ENCODE measurements at places on chromosomes 12 and 14.

DNA sequence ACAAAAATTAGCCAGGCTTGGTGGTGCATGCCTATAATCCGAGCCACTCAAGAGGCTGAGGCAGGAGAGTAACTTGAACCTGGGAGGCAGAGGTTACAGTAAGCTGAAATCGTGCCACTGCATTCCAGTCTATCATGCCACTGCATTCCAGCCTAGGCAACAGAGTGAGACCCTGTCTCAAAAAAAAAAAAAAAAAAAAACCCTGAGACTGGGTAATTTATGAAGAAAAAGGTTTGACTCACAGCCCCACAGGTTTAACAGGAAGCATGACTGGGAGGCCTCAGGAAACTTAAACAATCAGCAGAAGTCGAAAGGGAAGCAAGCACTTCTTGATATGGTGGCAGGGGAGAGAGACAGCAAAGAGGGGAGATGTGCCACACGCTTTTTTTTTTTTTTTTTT lies 123.2 kb downstream of the GXYLT1 start:
- no peak for DNase-seq

DNA sequence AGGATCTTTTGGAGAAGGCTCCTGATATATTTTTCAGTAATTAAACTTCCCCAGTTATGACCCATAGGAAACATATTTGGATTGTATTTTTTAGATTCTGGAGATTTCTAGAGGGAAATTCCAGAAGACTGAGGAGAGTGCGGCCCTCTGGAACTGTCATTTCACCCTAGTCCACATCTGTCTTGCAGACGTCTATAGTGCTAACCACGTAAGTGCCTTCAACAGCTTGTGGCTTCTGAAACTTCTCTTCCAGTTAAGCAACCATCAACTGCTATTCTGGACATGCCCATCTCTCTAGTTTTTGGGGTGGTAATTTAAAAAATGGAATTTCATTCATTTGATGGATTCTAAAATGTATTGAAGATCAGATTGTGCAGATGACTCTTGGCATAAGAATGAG lies 1098.8 kb downstream of the TMEM121 start:
- DNase-seq, result no peak

DNA sequence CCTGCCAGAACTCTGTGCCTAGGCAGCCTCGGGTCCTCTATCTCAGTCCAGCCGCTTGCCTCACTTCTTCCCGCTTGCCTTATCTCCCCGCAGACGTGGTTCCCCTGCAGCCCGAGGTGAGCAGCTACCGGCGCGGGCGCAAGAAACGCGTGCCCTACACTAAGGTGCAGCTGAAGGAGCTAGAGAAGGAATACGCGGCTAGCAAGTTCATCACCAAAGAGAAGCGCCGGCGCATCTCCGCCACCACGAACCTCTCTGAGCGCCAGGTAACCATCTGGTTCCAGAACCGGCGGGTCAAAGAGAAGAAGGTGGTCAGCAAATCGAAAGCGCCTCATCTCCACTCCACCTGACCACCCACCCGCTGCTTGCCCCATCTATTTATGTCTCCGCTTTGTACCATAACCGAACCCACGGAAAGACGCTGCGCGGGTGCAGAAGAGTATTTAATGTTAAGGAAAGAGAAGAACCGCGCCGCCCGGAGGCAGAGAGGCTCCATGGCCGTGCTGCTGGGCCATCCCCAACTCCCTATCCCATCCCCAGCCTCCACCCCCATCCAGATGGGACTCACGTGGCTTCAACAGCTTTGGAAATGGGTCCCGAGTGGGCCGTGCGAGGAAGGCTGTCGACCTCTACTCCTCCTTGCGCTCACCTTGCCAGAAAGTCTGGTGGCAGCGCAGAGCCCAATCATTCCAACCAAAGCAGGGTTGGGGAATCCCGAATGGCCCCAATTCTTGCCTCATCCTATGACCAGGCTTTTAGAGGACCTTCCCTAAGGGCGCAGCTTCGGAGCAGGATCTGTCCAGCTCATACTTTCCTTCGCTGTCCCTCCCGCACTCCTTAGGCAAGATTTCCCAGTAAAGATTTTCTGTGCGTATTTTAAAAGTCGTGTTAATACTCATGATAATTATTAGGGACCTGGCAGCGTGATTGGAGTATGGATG lies 6.5 kb downstream of the HOXC13 start:
- no peak for DNase-seq

DNA sequence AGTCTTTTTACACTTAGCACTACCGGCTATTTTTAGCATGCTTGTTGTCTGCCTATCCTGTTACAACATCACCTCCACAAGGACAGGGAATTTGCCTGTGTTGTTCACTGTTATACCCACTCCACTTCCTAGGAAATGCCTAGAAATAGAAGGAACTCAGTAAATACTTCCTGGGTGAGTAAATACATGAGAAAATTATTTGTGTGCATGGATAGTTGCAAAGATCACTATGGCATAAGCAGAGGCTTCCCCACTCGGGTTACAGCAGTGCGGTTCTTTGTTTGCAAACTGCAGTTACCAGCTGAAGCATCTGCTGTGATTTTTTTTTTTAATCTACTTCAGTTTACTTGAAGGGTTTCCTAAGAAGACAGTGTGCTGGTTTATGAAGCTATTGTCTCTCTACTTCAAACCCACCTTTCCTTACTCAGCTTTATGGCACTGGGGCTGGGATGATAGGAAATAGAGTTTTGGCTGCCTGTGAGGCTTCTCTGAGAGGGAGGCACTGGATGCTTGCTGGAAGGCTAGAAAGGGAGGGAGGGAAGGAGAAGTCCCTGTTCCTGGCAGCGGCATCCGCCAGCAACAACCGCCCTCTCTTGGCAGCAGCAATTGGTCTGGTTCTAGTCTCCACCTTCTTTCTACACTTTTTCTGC lies 29.0 kb downstream of the PDE6H start:
- DNase-seq, result no peak

GRCh38 chr14:78875049-78875448 lies 704.9 kb downstream of the NRXN3 start:
- no peak for DNase-seq

GRCh38 chr12:65742018-65743010 lies 82.0 kb upstream of the HMGA2 start:
- no peak for DNase-seq

DNA sequence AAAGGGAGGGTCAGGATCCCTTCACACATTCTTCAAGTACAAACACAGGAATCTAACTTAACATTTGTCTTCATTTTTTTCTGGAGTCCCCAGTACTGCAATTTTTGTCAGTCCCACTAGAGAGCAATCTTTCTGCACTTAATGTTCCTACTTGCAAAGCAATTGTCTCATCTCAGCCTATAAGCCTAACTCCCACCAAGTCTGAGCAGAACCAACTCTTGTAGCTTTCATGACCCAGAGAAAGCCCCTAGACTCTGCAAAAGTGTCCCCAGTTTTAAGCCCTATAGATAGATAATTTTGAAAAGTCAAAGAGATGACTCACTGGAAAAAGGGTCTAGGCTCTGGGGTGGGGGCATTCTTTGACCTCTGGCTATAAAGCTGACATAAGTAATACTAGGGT lies 1.8 kb upstream of the ZBTB39 start:
- DNase-seq, result no peak

DNA sequence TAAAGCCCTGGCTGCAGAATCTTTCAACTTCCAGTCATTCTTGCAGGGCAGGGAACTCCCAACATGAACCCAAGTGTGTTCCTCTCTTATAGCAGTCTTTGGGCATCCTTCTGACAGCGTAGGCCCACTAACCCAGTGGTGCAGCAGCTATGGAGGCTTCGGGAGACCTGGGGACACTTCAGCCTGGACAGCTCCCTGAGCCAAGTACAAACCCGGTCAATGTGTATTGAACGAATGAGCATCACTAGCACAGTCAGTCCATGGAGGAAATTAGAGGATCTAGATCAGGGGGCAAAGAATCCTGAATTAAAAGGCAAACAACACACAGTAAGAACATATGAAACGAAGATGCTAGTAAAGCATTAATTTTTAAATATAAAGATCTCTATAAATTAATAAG lies 41.8 kb downstream of the KIAA0586 start:
- no peak for DNase-seq

DNA sequence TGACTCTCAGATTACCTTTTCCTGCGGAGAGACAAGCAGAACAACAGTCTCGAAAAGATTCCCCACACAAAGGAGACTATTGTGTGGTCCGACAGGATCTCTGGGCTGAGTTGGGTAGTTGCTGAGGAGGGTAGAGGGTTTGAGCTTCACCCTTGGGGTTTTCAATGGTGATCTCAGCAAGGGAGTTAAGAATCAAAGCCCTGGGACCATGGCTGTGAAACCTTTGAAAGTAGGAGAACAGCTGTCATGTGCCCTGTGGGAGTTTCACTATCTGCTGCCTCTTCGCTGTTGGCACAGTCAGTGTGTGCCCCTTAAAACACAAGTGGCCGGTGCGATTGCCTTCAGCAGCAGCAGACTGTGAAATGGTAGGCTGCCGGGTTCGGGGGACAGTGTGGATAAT lies 14.2 kb upstream of the PLEK2 start:
- DNase-seq, result no peak

- DNase-seq, result no peak
These were observed 138.7 kb downstream of the ETV6 start for GRCh38 chr12:11787933-11788849.

- peak; percentile 89 for DNase-seq
These were observed 8.1 kb downstream of the STAC3 start for GRCh38 chr12:57242691-57243454.

DNA sequence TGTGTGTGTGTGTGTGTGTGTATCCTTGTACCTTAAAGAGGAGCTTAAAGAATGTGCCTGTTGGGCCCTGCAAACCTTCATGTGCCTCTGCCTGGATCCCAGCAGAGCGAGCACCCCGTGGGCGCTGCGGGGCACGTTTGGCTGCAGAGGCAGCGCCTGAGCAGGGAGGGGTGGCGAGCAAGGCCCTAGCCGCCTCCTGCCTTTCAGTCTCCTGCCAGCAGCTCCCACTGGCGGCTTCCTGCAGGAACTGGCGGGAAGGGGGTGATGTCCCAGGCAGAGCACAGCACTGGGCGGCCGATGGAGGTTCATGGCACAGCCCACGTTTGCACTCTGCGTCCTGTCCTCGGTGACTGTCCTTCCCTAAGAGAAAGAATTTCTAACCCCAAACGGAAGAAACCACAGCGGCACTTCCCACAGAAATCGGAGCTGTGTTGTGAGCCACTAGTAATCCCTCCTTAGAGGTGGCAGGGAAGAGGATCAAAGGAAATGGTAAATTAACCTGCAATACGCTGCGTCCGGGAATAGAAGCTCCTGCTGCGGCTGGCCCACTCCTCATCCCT lies 19.8 kb downstream of the ZBTB42 start:
- DNase-seq, result no peak

GRCh38 chr12:121581686-121582429 lies 1.0 kb upstream of the KDM2B start:
- no peak for DNase-seq

DNA sequence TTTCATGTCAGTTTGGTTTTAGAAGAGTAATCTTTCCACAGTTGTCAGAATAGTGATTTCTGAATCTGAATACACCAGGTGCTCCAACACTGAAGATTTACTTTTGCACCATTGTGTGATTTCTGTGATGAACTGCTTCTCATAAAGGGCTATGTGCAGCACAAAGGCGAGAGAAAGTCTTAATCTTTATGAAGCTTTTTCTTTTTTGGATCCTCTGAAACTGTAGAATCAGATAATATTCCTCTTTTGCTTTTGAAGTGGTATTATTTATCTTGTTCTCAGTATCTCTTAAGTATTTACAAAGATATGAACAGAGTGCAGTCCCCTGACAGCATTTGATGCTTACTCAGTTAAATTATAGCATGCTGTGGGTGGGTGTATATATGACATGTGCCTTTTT lies 207.8 kb downstream of the NAV3 start:
- DNase-seq, result no peak

- DNase-seq, result no peak
These were observed 1034.0 kb upstream of the TMEM132C start for GRCh38 chr12:127233016-127233415.

DNA sequence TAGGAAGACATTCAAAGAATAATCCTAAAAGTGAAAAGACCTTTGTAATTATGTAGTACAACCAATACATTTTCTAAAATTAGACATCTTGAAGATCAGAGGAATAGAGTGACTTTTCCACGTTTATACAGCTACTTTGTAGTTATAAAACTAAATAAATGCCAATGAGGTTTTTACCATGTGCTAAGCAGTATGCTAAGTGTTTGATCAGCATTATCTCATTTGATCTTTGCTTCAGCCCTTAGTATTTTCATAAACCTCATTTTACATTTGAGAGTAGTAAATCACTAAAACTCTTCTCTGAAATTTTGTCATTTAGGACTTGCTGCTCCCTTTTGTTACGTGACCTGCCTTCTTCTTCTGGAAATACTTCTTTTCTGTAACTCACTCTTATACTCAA lies 13.6 kb downstream of the MBIP start:
- DNase-seq, result no peak

- DNase-seq, result no peak
These were observed 627 bp downstream of the HOXC8 start for GRCh38 chr12:54009171-54010052.

GRCh38 chr12:131493068-131493826 lies 217.6 kb upstream of the SFSWAP start:
- no peak for DNase-seq

- DNase-seq, result no peak
These were observed 71.2 kb downstream of the ELK3 start for GRCh38 chr12:96265400-96265799.

- DNase-seq, result peak; percentile 50
These were observed 31.7 kb downstream of the PTHLH start for GRCh38 chr12:27940756-27941402.

GRCh38 chr12:105611340-105611739 lies 280.8 kb downstream of the C12orf75 start:
- DNase-seq, result no peak

DNA sequence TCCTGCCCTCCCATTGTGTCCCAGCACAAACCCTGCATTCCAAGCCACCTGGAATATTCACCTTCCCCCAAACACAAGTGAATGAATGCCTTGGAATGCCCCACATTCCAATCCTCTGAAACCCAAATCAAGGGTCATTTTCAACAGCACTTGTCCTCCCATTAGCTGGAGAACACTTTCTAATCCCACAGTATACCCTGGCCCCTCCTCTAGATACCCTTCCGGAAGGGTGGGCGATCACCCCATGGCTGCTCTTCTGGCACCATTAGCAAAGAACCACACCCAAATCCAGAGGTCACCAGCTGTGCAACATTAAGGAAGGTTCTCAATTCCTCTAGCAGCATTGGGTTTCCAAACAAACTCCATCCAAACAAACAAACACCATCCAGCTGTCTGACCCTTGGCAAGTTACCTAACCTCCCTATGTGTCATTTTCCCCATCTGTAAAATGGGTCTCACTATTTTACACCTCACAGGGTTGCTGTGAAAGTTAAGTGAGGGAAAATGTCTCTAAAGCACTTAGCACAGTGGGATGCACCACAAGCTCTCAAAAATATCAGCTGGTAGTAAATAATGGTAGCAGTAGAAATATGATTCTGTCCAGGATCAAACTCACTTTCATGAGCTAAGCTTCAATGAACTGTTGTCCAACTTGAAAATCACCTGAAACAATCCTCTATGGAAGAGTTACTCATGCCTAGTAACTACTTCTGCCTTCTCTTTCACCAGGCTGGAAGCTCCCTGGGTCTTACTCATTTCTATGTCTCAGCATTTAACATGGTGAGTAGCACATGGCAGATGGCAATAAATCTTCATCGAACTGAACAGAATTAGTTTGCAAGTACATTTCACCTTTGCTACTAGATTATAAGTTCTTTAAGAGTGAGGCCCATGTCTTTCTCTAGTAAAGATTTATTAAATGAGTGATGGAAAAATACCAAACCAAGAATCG lies 5.3 kb downstream of the NUAK1 start:
- no peak for DNase-seq

- DNase-seq, result no peak
These were observed 381.7 kb downstream of the DIO2 start for GRCh38 chr14:79829405-79830166.
